ENCODE measurements at places on chromosomes 5 and 9. TPM values are rescaled to one million over a fixed set of nuclear protein-coding genes. Genes with fewer than 3 reads are reported as not detected.

Gene FYB1
- 0.09 TPM for polyA plus RNA-seq

Gene LEAP2
- polyA plus RNA-seq = 0.31 TPM

Gene MGAT4B
- polyA plus RNA-seq = 131 TPM

Gene EFNA5
- 0.54 TPM for polyA plus RNA-seq

Gene CEL
- polyA plus RNA-seq = 0.49 TPM

Gene CSF2
- polyA plus RNA-seq = not detected

Gene PCDHA13
- not detected for polyA plus RNA-seq

Gene KIF20A
- polyA plus RNA-seq = 54.5 TPM

Gene CCDC152
- polyA plus RNA-seq = 0.91 TPM

Gene SEC16A
- polyA plus RNA-seq = 24.4 TPM

Gene NR6A1
- polyA plus RNA-seq = 0.23 TPM

Gene ARHGEF39
- 4.1 TPM for polyA plus RNA-seq

Gene TMOD1
- 0.15 TPM for polyA plus RNA-seq

Gene WHRN
- 1.5 TPM for polyA plus RNA-seq

Gene TEK
- 0.71 TPM for polyA plus RNA-seq

Gene WDR38
- not detected for polyA plus RNA-seq

Gene TLE4
- 152 TPM for polyA plus RNA-seq

Gene INSL6
- polyA plus RNA-seq = not detected

Gene PCDHA9
- polyA plus RNA-seq = 0.06 TPM

Gene CDH9
- not detected for polyA plus RNA-seq

Gene FOXI1
- polyA plus RNA-seq = not detected

Gene MEGF10
- polyA plus RNA-seq = not detected

Gene CEP72
- polyA plus RNA-seq = 1.7 TPM

Gene SPINK13
- polyA plus RNA-seq = not detected

Gene CSF1R
- polyA plus RNA-seq = 0.29 TPM

All from BJ (cell line).